ENCODE measurements at places on chromosomes 6 and 20.

- DNase-seq = no peak
These were observed 285.8 kb upstream of the SUPT3H start for GRCh38 chr6:45663251-45664221.

DNA sequence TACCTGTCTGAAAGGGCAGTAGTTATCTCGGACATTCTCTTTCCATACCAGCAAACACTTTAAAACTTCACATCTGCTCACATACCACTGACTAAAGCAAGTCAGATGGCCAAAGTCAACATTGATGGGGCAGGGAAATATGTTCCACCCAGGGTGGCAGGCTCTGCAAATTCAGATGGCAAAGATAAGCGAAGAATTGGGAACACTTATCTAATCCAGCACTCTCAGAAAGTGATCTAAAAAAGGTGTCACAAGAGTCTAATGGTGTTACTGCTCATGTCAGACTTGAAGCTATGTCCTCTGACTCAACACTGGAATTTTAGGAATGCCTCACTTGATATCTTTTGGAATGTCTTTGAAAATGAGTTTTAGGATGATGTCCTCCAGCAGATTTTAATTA lies 1086.2 kb downstream of the KIF16B start:
- DNase-seq = no peak

DNA sequence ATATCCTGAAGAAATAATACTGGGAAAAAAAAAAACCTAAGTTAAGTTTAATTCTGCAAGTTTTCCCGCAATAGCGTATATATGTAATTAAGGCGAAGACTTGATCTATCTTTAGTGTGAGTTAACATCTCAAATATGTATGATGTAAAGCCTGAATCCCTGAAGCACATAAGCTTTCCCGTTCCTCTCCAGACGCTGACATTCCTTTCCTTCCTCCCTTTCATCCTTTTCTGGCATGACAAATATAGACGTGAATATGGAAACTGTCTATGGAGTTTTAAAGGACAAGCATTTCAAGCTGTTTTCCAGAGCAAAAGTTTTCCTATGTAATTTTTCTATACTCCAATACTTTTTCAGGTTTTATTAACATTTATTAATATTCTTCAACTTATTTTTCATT lies 637.0 kb downstream of the COL12A1 start:
- DNase-seq = no peak

- DNase-seq = no peak
These were observed 115.5 kb upstream of the MARCKS start for GRCh38 chr6:113741651-113742050.

DNA sequence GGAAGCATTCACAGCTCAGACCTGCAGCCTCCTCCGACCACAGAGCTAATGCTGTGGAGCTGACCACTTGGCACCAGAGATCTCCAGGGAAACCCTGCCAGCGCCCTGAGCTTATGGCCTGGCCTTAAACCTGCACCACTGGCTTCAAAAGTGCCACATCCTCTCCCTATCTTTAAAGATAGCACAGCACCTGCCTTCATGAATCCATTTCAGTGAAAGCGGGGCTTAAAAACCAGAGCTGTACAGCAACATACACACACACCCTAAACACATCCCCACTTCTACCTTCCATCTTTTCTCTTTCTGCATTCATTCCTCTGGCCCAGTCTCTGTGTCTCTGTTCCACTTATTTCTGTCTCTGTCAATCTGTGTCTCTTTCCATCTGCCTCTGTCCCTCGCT lies 59.8 kb upstream of the CCDC167 start:
- DNase-seq = no peak

GRCh38 chr6:128929869-128930268 lies 46.9 kb downstream of the LAMA2 start:
- DNase-seq = no peak

GRCh38 chr6:2725999-2726567 lies 24.6 kb downstream of the MYLK4 start:
- DNase-seq = no peak
